ENCODE measurements at places on chromosomes 5 and 9.

- no peak for DNase-seq
These were observed 69.5 kb upstream of the UNC5A start for GRCh38 chr5:176740702-176741496.

GRCh38 chr9:9961487-9961886 is 651.3 kb downstream of the PTPRD start:
- DNase-seq, result no peak

GRCh38 chr5:124453221-124454051 is 293.0 kb downstream of the ZNF608 start:
- DNase-seq, result no peak

GRCh38 chr5:12399868-12400267 is 495.6 kb upstream of the CTNND2 start:
- no peak for DNase-seq

DNA sequence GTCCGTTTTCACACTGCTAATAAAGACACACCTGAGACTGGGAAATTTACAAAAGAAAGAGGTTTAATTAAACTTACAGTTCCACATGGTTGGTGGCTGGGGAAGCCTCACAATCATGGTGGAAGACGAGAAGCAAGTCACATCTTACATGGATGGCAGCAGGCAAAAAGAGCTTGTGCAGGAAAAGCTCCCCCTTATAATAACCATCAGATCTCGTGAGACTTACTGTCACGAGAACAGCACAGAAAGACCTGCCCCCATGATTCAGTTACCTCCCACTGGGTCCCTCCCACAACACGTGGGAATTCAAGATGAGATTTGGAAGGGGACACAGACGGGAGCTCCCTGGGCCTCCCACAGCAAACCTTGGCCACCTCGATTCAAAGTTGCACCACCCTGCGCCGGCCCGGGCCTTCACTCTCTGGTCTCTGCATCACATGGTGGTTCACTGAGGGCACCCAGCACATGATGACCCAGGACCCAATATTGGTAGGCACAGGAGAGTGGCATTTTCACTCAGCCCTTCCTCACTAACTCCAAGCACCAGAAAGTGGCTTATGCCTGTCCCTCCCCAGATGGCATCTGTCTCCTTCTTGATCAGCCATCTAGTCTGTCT is 21.0 kb upstream of the TDRD7 start:
- DNase-seq, result no peak

- DNase-seq, result no peak
These were observed 31.8 kb downstream of the ABCA1 start for GRCh38 chr9:104896131-104896530.

GRCh38 chr5:81778642-81779041 is 27.7 kb upstream of the SSBP2 start:
- no peak for DNase-seq

DNA sequence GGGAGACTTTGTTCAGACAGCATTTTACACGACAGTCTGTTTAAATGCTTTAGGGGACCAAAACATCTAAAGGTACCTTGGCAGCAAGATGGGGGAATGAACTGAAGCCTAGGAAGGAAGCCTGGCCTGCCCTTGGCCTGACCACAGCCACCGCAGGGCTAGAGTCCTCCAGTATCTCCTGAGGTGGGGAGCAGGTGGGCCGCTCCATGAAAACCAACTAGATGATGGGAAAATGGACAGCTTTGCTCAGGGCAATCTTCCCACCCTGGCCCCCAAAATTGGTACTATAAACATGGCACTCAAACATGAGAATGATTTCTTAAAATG is 153.3 kb downstream of the AUH start:
- DNase-seq, result no peak

DNA sequence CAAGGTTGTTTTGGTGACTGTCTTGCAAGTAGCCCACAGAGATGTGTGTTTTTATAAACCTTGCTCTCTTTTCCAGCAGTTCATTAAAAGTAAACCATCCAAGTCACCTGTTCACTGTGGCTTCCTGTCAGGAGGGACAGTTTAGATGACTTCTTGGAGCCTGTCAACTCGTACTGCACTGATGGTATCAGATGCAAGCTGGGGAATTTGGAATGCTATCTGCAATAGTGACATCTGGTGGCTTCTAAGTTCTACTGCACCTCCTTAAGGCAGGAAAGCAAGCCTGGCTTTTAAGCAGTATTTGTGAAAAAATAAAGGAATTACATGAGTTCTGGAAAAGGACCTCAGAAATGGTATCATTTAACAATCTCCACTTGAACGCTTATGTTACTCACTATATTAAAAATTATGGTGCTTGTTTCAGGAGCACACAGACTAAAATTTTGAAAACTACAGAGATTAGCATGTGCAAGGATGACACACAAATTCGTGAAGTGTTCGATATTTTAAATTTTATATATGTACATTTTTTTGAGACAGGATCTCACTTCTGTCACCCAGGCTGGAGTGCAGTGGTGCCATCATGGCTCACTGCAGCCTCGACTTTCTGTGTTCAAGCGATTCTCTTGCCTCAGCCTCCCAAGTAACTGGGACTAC is 164.0 kb downstream of the TTC39B start:
- peak; percentile 25 for DNase-seq

GRCh38 chr5:145975361-145976066 is 39.1 kb downstream of the SH3RF2 start:
- DNase-seq, result no peak

DNA sequence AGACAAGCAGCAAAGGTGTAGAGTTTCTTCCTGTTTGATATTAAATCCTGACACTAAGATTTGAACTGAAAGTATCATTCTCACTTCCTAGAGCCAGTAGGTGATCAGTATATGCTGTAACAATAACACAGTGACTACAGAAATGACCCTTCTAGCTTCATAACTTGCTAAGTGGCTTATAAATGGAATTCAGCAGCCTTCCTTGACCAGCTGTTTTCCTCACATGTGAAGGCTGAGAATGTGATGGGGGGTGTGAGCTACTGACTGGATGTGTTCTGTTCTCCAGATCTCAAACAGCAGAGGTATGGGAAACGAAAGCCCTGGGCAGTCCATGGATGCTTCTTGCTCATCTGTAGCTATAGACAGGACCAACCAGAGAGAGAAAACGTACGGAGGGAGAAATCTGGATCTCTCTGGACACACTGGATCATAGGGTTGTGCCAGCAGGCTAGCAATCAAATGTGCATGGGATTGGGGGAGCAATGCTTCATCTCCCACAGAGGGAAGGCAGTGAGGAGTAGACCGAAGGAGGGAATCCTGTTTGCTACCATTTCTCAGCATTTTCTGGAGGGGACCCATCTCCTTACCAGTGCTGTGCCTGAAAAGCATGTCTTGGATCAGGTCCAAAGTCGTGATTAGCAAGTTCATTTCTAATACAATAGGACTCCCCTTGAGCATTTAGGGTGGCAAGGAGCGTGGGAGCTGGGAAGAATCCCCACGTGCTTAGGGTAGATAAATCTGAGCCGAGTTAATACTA is 39.4 kb downstream of the TNFAIP8 start:
- no peak for DNase-seq

DNA sequence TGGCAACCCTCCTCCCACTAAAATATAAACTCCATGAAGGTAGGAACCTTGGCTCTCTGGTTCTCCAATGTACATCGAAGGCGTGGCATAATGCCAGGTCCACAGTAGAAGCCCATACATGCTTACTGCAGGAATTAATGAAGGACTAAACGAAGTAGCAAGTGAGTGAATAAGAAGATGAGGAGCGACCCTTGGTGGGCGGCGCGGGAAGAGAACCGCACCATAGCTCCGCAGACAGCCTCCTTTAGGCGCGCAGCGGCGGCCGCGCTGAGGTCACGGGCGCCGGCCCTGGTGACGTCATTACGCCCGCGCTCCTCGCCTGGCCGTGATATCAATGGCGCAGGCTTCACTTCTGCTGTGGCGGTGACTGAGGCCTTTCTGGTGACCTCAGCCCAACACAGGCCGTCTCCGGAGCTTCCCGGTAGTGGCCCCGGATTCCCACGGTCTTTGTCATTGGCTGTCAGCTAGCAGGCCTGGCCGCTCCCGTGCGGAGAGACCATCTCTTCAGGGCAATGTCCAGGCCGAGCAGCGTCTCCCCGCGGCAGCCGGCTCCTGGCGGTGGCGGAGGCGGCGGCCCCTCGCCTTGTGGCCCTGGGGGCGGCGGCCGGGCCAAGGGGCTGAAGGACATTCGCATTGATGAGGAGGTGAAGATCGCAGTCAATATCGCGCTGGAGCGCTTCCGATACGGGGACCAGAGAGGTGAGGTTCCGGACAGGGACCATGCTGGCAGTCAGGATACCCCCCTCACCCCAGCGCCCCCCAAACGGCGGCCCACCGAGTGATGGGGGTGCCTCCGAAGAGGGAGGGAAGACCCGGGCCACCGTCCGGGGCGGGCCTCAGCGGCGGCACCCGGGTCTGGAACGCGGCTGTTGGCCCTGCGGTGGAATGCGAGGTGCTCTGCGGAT is at the start of gene YTHDC2:
TSS of gene YTHDC2 (plus strand) at position 311 of the 905 bp plus-strand sequence. CDS start at position 513, 202 bp downstream.
- DNase-seq, result peak; percentile 74

DNA sequence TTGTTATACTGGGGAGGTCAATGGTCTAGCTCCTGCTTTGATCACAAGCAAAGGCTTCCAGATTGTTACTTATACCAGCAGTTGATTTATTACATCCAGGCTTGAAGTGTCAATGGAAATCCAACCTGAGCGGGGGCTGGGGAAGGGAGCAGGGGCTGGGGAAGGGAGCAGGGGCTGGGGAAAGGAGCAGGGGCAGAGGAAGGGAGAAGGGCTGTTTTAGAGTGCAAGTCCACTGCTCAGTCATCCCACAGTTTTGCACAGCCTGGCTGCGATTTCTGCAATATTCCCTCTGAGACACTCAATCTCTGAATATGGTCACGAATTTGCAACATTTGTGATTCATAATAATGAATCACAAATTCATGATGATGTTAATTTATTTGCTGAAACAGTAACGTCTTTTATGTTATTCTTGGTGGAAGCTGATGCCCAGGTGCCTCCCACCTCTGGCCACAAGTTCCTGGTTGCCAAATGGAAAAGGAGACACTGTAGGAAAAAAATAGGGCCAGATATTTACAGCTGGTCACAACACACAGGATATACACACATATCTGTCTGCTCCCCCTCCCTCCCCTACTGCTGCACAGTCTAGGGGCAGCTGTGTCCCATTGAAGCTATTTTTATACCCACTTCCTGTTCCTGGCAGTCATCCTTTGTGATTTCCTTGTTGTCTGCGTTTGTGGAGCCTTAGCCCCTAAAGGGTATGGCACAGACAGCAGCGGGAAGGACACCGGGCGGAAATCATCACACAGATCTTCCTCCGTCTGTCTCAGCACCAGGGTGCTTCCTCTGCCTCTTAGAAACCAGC is 325.1 kb downstream of the GADD45G start:
- DNase-seq, result peak; percentile 25

GRCh38 chr9:112844771-112845542 is 45.7 kb downstream of the SLC46A2 start:
- DNase-seq, result no peak

DNA sequence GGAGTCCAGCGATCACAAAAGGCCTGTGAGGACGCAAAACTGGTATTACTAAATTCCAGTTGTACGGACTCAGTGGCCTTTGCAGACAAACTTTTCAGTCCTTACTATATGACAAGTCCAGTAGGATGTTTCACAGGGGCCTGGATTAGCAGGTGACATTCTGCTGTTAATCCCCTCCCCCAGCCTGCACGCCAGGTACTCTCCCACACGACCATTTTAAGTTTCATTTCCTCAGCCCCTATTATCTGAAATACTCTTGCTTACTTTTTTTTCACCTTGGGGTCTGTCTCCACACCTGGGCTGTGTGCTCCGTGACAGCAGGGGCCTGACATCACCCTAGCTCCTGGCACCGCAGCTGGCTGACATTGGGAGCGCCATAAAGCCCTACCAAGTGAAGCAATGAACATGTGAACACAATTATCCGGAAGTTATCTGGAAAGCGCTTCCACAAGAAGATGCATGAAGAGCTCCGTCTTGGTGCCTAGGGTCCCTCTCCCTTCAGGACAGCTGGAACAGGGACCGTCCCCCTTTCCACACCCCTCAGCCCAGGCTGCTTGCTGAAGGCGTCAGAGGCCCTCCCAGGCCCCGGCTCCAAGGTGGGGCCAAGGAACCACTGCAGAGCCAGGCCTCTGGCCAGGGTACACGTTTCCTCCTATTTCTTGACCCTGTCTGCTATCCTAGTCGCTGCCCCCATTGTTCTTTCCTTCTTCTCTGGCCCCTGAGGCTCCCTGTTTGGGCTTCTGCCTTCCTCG is 39.7 kb upstream of the ZNF622 start:
- DNase-seq, result no peak

DNA sequence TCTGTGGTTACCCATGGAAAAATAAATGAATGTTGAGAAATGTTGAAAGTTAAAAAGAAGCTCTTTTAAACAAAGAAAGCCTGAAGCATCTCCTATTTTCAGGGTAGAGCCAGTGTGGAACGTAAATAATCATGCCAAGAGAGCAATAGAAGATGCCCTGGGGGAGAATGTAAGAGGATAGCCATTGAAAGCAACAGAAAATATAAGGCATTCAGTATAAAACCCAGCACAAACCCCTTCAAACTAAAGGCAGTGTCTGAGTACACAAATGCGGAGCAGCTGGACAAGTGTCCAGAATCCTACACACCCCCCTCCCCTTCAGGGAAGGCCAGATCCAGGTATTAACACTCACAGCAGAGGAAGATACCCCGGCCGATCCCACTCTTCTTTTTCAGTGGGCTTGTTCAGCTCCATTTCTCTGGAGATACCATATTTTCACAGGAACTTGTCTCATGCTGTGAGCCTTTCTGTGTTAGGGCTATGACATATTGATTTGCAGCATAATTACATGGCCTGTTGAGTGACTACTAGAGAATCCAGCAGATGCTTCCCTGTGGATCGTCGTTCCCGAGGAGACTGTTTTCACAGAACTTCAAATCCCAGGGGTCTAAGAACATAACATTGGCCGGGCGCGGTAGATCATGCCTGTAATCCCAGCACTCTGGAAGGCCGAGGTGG is 101.2 kb downstream of the PLK2 start:
- no peak for DNase-seq

DNA sequence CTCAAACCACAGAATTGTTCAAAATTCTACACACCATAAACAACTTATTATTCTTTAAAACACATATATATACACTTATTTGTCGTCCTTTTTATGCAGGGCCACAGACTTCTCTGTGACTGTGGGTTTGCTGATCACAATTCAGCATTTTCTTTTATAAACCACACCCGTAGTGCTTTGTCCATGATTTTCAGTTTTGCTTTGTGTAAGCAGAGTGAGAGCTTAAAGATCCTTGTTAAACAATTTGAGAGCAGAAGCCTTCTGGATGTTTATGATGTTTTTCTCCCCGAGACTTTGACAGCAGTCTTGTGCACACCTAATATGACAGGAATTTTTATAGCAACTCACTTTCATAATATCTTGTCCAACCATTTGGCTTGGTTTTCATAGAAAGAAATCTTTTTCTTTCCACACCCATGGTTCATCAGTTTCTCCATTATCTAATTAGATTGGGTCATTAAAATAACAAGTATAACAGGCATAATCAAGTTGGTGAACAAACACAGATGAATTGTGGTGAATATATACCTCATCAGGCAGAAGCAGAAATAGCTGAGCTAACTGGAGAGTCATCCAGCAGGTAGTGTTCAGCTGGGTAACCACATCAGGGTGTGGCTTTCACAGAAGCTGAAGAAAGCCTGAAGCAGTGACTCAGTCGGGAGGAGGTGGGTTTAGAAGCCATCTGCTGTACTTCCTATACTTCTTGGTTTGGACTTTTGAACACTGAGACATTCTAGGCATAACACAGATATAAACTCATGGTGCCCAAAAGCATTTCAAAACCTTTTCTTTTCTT is 232.8 kb downstream of the DOCK8 start:
- no peak for DNase-seq

- DNase-seq, result no peak
These were observed 3.9 kb downstream of the PLK2 start for GRCh38 chr5:58456026-58456425.

GRCh38 chr9:28981129-28981528 is 1407.8 kb upstream of the C9orf72 start:
- DNase-seq, result no peak
